Activated CD4-positive, alpha-beta T cell treated with anti-CD3 and anti-CD28 coated beads, Interleukin-2, amount 50 U/mL, for 4 hours (primary cell): ENCODE measurements at places on chromosomes 13 and 19.
A peak's percentile ranks its signal among the peaks of the same experiment; 100 is the strongest.

- no peak for DNase-seq
Observed at GRCh38 chr13:80312967-80313366, 28.0 kb downstream of the SPRY2 start.

DNA sequence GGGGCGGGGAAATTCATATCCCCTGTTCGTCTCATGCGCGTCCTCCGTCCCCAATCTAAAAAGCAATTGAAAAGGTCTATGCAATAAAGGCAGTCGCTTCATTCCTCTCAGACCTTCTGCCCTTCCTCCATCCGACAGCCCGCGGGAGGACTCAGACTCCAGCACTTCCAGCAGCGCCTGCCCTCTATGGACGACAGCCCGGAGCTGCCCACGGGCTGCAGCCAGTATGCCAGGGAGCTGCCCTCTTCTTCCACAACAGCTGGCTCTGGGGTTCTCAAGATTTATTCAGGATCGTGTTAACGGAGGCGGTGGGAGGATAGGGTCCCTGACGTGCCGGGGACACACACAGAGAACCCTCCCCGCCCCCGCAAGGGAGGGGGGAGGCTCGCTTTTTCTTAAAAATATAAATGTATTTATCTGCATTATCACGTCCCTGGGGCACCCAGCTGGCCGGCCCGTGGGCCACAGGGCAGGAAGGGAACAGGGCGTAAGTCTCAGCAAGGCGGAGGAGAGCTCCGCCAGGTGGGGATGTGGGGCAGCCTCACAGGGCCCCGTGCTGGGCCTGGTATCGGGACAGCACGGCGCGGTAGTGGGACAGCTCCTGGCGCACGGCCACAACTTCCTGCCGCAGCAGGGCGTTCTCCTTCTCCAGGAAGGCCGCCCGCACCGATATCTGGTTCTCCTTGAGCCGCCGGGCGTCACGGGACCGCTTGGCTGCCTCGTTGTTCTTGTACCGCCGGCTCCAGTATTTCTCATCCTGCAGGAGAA is 6.7 kb downstream of the DBP start:
- no peak for DNase-seq

DNA sequence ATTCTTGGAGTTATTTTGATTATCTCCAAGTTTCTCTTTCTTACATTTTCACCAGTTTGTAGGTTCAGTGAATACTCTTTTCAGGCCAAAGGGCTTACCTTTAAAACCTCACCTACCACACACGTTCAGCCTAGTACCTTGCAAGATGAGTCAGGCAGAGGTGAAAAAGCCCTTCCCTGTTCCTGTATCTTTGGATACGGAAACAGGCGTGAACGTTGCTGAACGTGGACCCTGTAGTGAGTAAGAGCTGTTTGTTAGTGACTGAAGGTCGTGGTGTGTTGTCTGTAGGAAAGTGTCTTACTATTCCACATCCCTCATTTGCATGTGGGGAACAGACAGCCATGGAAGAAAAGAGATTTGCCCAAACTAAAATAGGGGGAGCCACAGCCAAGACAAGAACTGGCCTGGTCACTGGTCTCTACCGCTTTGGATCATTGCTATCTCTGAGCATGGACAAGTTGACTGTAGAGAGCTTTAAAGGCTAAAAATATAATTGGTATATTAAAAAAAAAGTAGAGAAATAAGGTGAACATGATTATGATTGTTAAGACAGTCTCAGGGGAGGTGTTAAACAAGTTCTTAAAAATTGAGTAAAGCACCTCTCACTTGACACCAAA is 3.5 kb downstream of the CEBPG start:
- DNase-seq: no peak

DNA sequence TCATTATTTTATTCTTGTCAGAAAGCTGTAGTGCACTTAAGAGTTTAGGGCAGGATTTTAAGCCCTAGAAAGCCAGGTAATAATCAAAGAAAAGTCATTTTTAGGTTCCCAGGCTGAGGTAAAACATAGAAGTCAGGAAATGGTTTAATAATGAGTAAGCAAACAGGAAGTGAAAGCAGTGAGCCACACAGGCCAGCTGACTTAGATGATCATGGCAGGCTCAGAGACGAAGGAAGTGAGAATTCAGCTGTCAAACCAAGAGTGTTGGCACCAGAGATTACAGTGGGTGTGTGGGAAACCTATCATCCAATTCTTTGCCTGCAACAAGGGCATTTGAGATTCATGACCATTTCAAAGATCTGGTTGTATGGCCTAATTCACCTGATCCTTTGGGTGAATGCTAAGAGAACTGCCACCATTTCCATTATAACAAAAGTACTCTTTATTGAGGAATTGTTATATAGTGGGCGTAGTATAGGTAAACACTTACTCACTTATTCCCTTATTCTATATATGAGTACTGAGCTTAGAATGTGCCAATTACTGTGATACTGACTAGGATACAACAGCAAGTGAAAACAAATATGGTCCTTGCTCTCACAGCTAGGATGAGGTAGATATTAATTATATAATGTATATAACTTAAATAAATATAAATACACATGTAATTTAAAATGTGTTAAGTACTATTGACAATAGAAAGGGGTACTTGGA is 103.7 kb upstream of the EDNRB start:
- DNase-seq: peak; percentile 2

- DNase-seq: no peak
Observed at GRCh38 chr13:110628477-110628793, 13.1 kb downstream of the NAXD start.

- DNase-seq: no peak
Observed at GRCh38 chr13:109131698-109132257, 502.4 kb downstream of the MYO16 start.

DNA sequence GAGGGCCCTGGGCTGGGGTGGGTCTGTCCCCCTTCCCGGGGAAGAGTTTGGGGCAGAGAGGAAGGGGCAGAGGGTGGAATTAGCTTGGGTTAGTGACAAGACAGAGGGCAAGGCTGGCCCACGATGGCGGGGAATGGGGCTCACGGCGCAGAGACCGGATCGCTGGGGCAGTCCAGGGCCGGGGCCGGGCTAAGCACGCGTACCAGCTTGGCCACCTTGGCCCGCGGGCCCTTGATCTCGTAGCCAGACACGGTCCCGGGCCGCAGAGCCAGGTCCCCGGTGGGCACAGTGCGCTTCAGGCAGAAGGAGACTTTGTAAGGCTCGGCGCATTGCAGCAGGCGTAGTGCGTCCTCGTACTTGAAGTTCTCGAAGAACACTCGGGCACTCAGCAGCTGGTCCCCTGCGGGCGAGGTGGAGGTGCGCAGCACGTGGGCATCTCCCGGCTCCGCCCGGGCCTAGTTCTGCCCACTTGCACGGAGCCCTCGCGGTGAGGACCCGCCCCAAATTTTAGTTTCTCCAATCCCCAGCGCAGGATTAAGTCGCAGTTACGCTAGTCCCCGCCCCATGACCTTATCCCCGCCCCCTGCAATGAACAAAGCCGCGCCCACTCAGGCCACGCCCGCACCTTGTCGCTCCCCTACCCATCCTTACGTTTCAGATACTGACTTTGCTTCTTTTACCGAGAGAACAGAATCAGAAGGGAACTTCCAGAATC is 8.6 kb upstream of the HIPK4 start:
- peak; percentile 66 for DNase-seq

GRCh38 chr13:24385902-24386301 is 76.5 kb downstream of the C1QTNF9 start:
- no peak for DNase-seq

DNA sequence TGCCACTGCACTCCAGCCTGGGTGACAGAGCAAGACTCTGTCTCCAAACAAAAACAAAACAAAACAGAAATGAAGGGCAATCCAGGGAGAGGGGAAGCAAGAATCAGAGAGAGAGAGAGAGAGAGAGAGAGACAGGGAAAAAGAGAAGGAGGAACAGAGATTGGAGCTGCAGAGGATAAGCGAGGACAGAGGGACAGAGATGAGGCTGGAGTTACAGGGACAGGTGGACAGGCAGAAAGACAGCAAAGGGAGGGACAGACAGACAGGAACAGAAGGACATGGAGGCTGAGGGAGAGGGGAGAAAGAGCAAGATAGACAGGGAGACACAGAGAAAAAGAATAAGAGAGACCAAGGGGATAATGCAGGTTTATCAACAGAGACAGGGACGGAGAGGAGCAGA is 1.3 kb upstream of the CRX start:
- no peak for DNase-seq

DNA sequence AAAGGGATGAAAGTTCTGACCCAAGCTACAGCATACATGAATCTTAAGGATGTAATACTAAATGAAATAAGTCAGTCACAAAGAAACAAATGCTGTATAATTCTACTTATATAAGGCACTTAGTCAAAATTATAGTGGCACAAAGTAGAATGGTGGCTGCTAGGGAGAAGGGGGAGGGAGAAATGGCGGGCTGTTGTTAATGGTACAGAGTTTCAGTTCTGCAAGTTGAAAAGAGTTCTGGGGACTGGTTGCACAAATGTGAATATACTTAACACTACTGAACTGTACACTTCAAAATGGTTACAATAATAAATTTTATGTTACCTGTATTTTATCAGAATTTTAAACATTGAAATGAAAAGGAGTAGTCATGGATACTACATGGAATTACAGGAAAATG is 48.9 kb upstream of the CLDN10 start:
- DNase-seq: no peak

- DNase-seq: no peak
Observed at GRCh38 chr19:13058951-13059660, 43.6 kb downstream of the LYL1 start.

GRCh38 chr19:55440411-55441105 is 2.5 kb downstream of the SHISA7 start:
- no peak for DNase-seq

GRCh38 chr19:1261798-1262622 is 7.1 kb upstream of the CIRBP start:
- no peak for DNase-seq

- no peak for DNase-seq
Observed at GRCh38 chr19:54952591-54953344, 5.4 kb upstream of the NLRP7 start.

GRCh38 chr19:17379221-17379631 is 2.1 kb upstream of the PLVAP start:
- DNase-seq: no peak

DNA sequence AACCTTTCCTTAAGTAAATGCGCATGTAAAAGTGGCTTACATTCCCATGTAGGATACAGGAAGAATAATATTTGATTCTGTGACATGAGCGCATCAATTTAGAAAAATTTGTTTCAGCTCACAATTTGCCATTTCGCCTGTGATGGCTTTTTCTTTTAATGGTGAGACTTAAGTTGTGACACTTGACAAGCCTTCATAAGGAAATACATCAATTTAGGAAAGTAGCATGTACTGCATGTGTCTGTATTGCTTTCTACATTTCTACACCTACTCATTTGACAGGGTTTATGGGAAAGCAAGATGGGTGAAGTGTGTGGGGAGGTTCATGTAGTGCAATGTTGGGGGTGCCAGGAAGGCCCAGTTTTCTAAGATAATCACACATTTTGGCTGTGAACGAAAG is 12.1 kb upstream of the SCEL start:
- no peak for DNase-seq

DNA sequence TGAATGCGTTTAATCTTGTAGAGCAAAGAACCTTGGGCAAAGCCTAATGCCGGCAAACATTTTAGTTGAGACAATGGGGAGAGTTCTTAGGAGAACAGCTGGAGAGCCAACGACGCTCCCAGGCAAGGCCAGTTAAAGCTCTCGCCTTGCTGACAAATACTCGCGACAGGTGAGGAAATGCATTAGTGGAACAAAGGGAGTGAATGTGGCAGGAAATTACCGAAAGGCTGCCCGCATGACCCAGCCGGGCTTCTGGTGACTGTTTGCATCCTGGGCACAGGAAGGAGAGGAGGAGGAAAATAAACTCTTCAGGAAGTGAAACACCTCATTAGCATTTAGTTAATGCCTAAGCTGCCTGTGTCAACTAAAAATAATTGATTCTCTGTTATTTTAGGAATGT is 74.6 kb downstream of the SHISA2 start:
- no peak for DNase-seq

DNA sequence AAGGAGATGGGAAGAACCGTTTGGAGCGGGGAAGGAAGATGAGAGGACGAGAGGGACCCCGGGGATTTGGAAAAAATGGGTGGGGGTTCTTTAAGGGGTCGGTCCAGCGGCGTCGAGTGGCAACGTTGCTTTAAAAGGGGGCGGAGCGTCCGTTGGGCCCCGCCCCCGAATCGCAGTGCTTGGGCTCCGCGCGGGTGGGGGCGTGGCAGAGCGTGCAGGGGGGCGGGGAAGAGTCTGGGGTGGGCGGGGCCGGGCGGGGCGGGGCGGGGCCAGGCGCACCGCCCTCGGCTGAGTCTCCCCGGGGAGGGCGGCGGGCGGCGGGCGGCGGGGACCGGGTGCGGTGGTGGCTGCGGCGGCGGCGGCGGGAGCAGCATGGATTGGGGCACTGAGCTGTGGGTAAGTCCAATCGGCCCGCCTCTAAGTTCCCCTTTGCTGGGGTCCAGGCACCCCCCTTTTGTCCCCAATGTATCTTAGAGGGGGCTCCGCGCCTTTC is at the start of gene TRIP10:
TSS of gene TRIP10 (plus strand) at position 291 of the 493 bp plus-strand sequence. CDS start at position 373, 82 bp downstream.
- DNase-seq: peak; percentile 73

- DNase-seq: no peak
Observed at GRCh38 chr19:35159606-35160005, 5.1 kb downstream of the FXYD5 start.

DNA sequence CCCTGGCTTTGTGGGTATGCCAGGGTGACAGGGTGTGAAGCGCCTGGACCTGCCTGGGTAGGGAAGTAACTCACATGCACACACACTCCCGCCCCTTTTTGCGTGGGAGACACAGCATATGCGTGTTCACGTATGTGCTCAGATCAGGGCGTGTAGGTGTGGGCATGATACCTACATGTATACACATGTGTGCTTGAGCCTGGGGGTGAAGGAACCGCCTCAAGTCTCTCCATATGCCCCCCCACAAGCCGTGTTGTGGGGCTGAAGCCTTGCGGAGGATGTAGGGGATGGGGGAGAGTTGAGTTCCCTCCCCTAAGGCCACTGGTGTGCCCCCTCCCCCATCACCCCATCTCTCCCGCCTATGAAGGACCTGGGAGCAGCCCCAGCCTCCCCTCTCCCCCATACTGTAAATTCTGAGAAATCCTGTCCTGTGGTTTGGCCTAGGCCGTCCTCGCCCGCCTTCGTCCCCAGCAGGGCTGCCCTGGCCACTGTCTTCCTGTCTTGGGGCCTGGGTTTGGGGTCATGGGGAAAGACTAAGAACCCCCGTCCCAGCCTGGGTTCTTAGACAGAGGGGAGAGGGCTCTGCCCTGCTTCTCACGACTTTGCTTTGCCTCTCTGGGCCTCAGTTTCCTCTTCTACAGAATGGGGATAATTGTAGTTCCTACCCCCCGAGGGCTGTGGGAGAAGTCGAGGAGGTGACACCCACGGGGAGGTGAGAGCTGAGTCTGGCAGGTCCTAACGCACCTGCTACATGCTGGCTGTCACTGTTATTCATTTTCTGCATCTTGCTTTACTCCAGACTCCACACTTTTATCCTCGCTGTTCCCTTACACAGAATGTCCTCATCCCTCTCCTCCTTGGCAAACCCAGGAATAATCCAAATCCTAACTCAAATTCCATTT is 14.3 kb downstream of the ACTL9 start:
- DNase-seq: no peak
